ENCODE measurements at places on chromosomes 6 and 20.

DNA sequence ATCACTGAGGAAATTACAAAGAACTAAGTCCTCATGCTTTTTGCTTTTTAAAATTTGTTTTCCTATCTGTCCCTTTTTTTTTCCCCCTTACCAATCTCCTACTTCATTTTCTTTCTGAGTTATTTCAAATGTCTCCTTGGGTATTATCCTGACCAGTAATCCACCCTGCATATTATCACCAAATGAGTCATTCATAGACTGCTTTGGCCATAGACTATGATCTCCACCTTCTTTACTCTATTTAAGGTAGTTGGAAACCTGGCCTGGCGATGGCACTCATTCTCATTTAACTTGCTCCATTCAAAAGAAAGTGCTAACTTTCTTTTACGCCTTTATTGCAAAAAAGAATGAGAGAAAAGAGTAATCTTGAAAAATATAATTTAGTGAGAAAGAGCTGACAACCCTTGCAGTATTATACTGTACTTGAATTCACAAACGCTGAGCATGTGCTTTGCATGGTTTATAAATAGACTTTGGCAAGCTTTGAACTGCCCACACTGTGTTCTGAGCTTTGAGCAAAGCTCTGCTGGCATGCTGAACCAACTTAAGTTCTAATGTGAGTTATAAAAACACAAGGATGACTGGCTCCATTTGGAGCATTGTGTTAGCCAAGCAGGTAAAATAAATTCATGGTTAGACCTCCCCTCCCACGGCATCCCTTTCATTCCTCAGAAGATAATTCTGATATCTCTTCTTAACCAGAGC lies 198.9 kb downstream of the NKAIN2 start:
- no peak for DNase-seq

GRCh38 chr20:37758332-37758731 lies 64.5 kb downstream of the CTNNBL1 start:
- no peak for DNase-seq

- DNase-seq, result no peak
Observed at GRCh38 chr6:16548121-16548520, 213.1 kb downstream of the ATXN1 start.

DNA sequence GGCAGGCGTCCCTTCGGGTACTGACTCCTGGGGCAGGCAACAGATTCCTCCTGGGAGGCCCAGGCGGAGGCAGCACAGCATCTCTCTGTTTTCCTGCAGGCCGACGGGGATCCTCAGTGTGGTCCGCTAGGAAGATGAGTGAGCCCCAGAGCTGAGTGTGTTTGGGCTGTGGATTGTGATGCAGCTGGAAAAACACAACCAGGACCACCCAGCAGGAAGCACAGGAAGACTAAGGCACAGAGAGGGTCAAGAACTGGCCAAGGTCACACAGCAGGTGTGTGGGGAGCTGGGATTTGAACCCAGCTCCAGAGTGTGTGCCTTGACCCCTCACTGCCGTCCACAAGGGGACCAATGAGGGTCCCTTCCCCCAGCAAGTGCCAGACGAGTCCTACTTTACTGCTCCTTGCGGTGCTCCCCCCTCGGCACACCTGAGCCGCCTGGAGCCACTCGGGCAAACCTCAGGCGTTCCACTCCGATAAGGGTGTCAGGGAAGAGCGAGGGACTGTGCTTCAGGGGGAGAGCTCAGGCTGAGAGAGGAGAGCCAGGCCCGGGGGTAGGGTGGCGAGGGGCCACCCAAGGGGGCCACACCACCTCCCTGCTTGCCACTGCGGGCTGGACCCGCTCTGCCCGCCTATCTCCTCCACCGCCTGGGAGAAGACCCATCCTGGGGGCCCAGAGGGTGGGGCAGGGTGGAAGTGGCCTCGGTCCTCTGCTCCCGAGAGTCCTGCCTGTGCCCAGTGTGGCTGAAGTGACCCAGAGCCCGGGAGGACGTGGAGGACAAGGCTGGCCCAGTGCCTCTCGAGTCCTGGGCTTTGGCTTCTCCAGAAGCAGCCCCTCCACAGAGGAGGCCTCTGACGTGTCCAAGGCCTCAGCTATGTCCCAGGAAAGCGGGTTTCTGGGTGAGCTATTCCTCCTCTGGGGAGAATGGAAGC lies 63.3 kb downstream of the YTHDF1 start:
- DNase-seq, result no peak

- DNase-seq, result no peak
Observed at GRCh38 chr6:159700970-159701369, 7.9 kb upstream of the SOD2 start.

- peak; percentile 60 for DNase-seq
Observed at GRCh38 chr6:140566781-140567277, 1192.4 kb upstream of the CITED2 start.

DNA sequence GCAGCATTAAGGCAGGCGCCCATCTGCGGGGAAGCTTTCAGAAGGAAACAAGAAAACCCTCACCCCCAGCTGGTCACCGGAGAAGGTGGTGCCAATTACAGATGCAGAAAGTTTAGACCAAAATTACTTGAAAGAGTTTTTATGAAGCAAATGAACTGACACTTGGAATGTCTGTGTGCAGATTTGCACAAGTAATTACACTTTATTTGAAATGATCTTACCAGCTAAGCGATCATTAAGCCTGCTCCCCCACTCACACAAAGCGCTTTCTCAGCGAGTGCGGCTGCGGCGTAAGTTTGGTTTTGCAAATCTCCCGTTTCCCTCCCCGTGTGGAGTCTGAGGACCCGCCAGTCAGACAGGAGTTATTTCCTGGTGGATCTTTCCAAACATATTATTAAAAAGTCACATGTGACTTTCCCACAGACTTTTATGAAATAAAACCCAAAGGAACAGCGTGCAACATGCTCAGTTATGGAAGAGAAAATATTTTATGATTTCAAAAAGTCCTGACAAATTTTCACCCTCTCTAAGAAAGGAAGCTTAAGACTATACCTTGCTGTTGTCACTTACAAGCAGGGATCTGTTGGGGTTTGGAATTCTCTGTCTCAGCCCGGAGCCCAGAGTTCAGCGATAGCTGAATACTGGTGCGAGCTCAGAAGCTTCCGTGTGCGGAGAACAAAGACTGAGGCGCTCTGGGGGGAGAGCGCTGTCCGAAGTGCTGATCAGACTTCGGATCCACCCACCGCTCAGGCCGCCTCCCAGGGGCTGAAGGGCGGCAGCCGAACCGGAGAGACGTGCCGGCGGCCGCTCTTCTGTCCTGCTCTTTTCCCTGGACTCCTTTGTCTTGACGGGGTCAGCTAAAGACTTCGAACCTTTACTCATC lies 2.7 kb upstream of the MYT1 start:
- peak; percentile 43 for DNase-seq

DNA sequence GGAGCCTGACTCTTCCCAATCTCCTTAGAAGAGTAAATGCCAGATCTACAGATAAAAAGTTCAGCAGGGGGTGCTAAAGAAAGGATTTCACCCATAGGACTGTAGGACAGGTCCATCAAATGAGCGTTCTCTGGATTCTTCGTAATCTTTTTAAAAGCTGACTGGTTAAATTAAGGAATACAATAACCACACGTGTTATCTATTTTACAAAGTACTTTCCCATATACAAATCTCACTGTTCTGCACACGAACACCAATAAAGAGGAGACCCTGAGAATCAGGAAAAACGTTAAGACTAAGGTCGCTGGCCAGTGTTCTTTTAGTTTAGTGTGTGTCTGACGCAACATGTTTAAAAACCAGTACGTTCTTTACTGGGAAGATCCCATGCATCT lies 542 bp downstream of the TUBE1 start:
- peak; percentile 62 for DNase-seq

DNA sequence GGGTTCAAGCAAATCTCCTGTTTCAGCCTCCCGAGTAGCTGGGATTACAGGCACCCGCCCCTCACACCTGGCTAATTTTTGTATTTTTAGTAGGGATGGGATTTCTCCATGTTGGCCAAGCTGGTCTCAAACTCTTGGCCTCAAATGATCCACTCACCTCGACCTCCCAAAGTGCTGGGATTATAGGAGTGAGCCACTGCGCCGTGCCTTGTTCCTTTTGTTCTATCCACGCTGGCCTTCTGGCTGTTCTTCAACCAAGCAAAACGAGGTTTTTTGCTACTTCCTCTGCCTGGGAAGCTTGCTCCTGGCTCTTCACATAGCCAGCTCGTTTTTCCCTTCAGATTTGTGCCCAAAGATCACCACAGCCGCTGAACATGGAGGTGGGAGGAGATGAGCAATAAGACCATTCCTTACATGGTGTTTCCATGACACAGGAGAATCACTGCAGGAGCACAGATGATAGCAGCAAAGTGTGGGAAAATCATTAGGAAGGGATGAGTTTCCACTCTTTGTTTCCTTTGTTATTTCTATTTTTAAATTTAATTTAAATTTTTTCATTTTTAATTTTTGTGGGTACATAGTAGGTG lies 201.0 kb upstream of the ZNF217 start:
- no peak for DNase-seq

DNA sequence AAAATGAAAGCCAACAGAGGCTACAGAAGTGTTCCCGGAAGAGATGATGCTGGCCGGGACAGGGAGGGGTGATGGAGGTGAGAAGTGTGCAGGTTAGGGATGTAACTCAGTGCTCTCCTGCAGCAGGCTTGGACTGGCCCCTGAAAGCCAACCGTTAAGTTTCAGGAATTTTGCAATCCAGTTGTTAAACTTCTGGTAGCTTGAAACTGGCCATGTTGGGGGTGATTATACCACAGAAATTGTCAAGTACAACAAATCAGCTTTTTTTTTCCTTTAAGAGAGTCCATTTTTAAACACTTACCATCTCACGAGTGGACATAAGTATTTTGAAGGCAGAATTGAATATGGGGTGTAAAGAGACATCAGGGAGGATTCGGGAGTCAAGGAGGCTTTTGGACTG lies 8.8 kb upstream of the SIRPB1 start:
- no peak for DNase-seq

GRCh38 chr20:1474817-1475603 lies 8.4 kb upstream of the NSFL1C start:
- no peak for DNase-seq

- DNase-seq, result peak; percentile 78
Observed at GRCh38 chr20:34579191-34579978, 20.9 kb downstream of the MAP1LC3A start.

DNA sequence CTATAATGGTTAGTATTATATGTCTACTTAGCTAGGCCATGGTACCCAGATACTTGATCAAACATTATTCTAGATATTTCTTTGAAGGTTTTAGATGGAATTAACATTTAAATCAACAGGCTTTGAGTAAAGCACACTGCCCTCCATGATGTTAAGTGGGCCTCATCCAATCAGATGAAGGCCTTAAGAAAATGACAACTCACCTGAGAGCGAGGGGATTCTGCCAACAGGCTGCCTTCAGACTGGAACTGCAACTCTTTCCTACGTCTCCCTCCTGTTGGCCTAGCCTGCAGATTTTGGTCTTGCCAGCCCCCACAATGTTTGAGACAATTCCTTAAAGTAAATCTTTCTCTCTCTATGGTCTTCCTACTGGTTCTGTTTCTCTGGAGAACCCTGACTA lies 137.3 kb downstream of the AHI1 start:
- no peak for DNase-seq

DNA sequence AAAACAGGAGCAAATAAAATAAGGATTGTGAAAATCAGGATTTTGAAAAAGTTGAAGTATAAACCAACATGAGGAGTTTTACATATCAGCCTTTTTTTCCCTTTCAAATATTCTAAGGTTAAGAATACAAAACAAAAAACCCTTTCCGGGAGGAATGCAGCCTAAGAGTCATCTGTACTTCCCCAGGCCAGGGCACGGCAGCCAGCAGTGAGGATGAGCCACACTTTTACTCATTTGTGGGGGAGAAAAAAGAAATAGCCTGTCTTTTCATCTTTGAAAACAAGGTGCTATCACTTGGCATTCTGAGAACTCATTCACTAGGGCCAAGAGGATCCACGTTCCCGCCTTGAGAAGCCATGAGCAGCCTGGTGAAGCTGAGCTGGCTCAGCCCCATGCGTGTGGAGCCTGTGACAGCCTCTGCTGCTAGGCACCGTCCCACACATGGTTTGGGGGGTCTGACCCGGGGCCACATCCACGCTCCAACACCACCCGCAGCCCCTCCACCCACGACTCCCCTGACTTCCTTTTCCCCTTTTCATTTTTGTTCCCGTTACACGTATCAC lies 11.2 kb downstream of the SLC22A1 start:
- peak; percentile 16 for DNase-seq

- no peak for DNase-seq
Observed at GRCh38 chr6:97978855-97979271, 695.8 kb upstream of the MMS22L start.

DNA sequence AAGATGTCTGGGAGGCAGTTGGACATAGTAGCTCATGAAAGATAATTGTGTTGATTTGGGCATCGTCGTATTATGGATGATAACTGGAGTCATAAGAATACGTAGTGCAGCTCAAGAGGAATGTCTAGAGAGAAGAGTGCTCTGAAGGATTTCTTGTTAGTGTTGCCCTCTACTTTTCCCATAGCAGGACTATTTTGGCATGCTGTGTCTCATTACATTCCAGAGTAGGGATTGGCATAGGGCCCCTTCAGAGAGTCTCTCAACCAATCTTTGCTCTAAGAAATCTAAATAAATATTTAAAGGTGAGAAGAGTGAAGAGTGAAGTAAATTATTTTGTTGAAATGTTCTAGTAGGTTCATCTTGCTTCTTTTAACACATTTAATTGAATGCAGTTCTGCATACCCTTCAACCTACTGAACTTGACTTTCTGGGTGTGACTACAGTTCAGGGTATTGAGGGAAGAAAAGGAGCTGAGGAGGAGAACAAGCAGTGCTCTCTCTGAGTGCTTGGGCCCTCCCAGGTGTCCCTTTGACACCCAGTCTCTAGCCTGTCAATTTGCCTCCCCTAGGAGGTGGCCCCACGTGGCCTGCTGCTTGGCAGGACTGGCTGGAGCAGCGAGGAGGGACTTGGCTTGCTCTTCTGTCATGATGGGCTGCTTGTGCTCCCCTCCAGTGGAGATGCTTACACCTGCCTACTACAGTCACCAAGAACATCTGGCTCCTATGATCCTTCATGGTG lies 33.3 kb downstream of the SOBP start:
- DNase-seq, result no peak

DNA sequence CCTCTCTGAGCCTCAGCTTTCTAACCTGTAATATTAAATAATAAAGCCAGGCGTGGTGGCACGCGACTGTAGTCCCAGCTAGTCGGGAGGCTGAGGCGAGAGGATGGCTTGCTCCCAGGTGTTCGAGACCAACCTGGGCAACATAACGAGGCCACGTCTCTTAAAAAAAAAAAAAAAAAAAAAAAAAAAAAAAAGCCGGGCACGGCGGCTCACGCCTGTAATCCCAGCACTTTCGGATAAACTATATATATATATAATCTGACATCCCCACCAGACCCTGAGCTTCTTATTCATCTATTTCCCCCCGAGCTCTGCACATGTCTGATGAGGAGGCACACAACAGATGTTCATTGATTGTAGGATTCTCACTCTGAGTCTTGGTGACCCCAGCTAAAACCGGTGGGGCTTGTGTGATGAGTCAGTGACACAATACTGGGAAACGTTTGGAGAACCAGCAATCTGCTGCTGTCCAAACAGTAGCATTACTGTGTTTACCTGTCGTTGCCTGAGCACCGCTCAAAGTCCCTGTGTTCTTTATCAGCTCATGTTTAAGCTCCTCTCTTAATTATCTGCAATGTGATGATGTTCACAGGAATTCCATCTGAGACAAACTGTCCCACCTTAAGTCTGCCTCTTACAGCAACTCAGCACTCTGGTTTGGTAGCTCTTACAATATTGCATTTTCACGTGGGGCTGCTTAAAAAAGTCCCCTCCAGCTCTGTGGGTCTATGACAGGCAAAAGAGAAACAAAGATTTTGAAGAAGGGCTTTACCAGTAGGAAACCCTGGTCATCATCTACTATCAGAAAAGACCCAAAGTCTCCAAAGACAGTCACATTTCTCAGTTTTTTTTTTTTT lies 1.0 kb upstream of the SPATA2 start:
- DNase-seq, result peak; percentile 55

GRCh38 chr6:111700135-111700690 lies 94.5 kb upstream of the TRAF3IP2 start:
- no peak for DNase-seq

GRCh38 chr6:106772270-106773142 lies 143.1 kb downstream of the QRSL1 start:
- no peak for DNase-seq
